ENCODE measurements at places on chromosomes 6 and 20.

- DNase-seq = no peak
Measured at GRCh38 chr6:165321150-165321549, 11.7 kb upstream of the C6orf118 start.

- no peak for DNase-seq
Measured at GRCh38 chr6:20850686-20851416, 316.6 kb downstream of the CDKAL1 start.

DNA sequence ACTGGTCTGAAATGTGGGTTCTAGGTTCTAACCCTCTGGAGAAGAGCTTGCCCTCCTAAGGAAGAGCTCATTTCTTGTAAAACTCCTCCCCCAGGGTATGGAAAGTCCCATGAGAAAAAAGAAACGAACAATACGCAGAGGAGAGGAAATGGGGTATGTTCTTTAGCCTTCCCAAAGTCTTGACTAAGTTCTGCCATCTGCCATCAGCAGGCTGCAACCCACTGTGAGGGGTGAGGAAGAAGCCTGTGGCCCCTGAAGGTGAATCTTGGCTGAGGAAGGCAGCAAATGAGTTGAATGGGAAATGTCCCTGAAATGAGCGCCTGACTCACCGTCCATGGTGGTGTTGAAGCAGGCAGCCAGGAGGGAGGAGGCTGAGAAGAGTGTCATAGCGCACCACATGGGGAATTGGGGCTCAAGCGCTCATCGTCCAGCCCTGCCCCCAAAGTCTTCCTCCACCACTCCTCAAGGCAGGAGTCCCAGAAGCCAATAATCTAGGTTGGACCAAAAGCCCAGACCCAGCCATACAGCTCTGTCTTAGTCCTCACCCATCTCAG lies 10.4 kb upstream of the MATN4 start:
- no peak for DNase-seq

DNA sequence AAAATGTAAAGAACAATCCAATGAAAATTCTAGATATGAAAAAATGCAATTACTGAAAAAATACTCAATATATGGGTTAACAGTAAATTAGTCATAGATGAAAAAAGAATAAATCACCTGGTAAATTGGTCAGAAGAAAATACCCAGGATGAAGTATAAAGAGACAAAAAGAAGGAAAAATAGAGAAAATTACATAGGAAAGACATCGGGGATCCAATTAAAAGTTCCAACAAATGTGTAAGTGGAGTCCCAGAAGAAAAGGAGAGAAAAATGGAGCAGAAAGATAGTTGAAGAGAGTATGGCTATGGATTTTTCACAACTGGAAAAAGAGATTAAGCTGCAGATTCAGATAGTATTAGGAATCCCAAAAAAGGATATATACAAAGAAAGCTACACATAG lies 18.7 kb upstream of the UFL1 start:
- DNase-seq = no peak

GRCh38 chr6:13472976-13473767 lies 14.2 kb downstream of the GFOD1 start:
- DNase-seq = no peak

DNA sequence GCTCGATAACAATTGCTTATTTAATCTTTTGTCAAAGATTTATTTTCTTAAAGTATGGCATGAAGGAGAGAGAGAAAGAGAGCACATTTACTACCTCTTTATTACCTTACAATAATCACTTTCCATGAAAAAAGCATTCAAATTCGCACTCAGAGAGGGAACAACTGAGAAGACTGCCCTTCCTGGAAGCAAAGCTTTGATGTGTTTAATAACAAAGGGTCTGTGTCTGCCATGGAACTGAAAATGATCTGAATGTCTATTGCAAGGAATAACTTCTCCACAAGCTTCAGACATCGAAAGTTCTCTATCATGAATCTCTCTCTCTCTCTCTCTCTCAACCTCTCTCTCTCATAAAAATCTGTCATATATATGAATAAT lies 308.9 kb downstream of the HDGFL1 start:
- DNase-seq = no peak

GRCh38 chr6:99995916-99996315 lies 1.9 kb upstream of the MCHR2 start:
- DNase-seq = no peak

- peak; percentile 50 for DNase-seq
Measured at GRCh38 chr6:138403801-138404665, at the start of gene HEBP2. Gene HEBP2 (plus strand): TSS chr6:138404223. CDS start chr6:138404496, 273 bp downstream.

DNA sequence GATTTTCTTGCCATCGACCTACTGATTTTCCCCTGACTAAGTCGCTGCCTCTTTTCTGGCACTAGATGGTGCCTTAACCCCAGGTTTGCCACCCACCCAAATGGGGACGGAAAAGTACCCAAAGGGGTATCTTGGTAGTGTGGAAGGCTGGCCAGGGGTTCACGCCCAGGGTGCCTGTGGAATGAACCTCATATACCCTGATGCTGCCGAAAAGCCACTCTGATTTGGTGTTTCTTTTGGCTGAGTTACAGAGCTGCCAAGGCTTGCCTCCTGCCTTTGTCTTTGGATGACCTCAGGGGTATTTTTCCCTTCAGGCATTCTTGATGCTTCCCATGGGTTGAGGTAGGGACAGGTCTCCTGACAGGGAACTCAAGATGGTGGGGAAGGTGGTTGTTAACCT lies 78.1 kb downstream of the MAP3K7 start:
- DNase-seq = no peak

DNA sequence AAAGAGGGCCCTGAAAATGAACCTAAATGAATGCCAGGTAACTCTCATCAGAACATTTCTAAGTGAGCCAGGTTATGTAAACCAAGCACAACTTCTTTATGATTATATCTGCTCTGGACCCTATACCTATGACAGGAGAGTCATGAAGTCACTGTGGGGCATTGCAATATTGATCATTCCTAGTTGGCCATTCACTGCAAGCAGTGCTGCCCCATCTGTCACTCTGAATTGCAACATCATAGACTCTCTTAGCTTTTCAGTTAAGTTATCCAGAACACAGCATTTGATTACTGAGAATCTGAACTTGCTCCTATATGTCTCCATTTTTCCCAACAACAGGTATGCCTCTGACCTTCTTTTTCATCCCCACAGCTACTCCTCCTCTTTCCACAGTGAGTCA lies 3.3 kb downstream of the COL21A1 start:
- no peak for DNase-seq

DNA sequence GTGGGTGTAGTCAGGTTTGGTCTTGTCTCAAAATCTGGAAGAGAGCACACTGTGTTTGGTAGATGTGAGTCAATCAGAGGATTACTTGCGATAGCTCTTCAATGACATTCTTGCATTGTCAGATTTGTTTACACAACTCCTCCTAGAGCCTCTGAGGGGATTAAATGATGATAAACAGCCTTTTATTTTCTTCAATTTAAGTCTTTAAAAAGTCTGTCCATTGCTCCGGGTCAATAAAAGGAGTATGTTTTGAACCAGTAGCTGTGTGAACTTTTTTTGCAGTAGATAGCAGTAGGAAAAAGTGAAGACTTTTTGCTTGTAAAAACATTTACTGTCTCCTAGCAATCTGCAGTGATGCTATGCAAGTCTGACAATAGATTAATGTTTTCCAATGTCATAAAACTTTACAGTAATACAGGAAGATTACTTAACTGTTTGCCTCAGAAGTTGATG lies 49.9 kb downstream of the GJA1 start:
- no peak for DNase-seq

- no peak for DNase-seq
Measured at GRCh38 chr6:67608099-67608749, 1026.9 kb upstream of the ADGRB3 start.

- DNase-seq = no peak
Measured at GRCh38 chr20:63318391-63319163, 25.6 kb downstream of the COL20A1 start.

- no peak for DNase-seq
Measured at GRCh38 chr6:42140032-42140431, 2.4 kb downstream of the C6orf132 start.

DNA sequence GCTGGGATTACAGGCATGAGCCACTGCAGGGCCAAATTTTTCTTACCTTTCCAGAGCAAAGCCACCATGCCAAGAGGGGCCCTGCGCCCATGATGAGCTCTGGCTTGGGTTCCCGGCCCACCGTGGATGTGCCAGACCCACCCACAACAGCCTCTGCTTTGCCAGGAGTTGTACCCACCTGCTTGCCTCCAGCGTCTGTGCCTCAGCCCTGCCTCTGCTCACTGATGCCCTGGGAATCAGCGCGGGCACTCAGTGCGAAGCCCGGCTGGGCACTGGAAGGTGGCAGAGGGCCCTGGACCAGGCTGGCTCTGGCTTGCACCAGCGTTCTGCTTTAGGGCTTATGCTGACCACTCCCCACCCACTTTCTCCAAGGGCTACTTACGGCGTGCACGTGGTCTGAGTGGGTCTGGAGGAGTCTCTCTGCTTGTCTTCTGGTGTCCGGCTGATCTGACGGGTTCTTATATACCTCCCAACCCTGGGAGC lies at the start of gene MLN:
Gene MLN, minus strand, starts transcription at position 433 of the 483 bp plus-strand sequence. CDS start 2,840 bp downstream, outside the sequence.
- DNase-seq = no peak

- DNase-seq = peak; percentile 7
Measured at GRCh38 chr6:153231048-153231646, 100.1 kb upstream of the RGS17 start.

DNA sequence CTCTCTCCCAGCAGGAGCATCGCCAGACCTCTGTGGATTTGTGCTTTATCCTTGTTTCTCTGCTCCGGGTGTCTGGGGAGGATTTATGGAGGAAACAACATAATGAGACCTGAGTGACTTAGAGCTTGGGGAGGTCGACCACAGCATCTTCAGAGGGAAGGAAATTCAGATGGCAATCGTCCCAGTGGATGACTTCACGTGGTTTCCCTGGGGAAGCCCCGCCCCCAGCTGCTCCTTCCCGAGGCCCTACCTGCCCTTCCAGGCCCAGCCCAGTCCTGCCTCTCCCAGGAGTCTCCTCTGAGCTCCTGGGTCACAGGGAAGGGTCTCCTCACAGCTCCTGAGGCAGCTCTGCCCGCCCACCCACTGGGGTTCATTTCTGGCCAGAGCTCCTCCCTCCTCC lies 430.3 kb upstream of the SULF2 start:
- DNase-seq = no peak

GRCh38 chr20:16020971-16021370 lies 552.3 kb downstream of the KIF16B start:
- no peak for DNase-seq
